B cell (primary cell): ENCODE measurements at places on chromosomes 7 and 10. TPM values are rescaled to one million over a fixed set of nuclear protein-coding genes. Genes with fewer than 3 reads are reported as not detected.

GRCh38 chr10:114274616-114275453, 35.8 kb downstream of the VWA2 start:
- no peaks in the 10 kb centered on the region for H3K36me3 ChIP-seq
- no peak overlapping the region for H3K27ac ChIP-seq
- H3K4me3 ChIP-seq: no peak overlapping the region
- no peaks in the 10 kb centered on the region for H3K27me3 ChIP-seq

GRCh38 chr7:92624298-92624996, 34.3 kb upstream of the FAM133B start:
- H3K4me3 ChIP-seq: no peak overlapping the region
- H3K27ac ChIP-seq: no peak overlapping the region
- H3K27me3 ChIP-seq: no peaks in the 10 kb centered on the region

DNA sequence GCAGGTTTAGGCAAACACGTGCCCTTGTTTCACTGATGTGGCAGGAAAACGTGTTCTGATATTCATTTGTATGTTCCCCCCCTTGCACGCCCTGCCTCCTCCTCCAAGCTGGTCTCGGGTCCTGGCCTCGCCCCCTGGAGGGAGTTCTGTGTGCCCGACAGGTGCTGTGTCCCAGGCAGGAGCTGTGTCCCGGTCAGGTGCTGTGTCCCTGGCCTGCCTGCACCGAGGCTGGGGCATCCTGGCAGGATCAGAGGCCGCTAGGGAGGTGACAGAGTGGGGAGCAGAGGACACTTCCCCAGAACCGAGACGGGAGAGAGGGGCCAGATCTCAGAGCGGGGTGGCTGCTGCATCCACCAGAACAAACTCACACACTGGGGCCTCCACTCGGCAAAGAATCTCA, 45.3 kb downstream of the PRKAG2 start:
- no peak overlapping the region for H3K27ac ChIP-seq
- no peaks in the 10 kb centered on the region for H3K27me3 ChIP-seq
- no peaks in the 10 kb centered on the region for H3K4me1 ChIP-seq
- H3K36me3 ChIP-seq: no peaks in the 10 kb centered on the region

- no peak overlapping the region for H3K27ac ChIP-seq
- H3K36me3 ChIP-seq: no peaks in the 10 kb centered on the region
- no peaks in the 10 kb centered on the region for H3K4me1 ChIP-seq
- no peaks in the 10 kb centered on the region for H3K27me3 ChIP-seq
- DNase-seq: no peak
Observed at GRCh38 chr7:78690174-78690573, 763.3 kb downstream of the MAGI2 start.

GRCh38 chr7:29381206-29382094, 182.2 kb upstream of the PRR15 start:
- H3K4me1 ChIP-seq: no peaks in the 10 kb centered on the region
- H3K36me3 ChIP-seq: no peaks in the 10 kb centered on the region
- DNase-seq: no peak
- no peak overlapping the region for H3K4me3 ChIP-seq
- no peak overlapping the region for H3K27ac ChIP-seq

GRCh38 chr10:124538706-124539105, 77.1 kb downstream of the LHPP start:
- H3K27me3 ChIP-seq: no peaks in the 10 kb centered on the region
- no peak for DNase-seq
- H3K27ac ChIP-seq: peak overlapping the region; percentile 94
- no peak overlapping the region for H3K4me3 ChIP-seq
- no peaks in the 10 kb centered on the region for H3K36me3 ChIP-seq

- H3K4me1 ChIP-seq: no peaks in the 10 kb centered on the region
- no peak overlapping the region for H3K27ac ChIP-seq
- H3K27me3 ChIP-seq: no peaks in the 10 kb centered on the region
- H3K36me3 ChIP-seq: peaks cover 7% of the 10 kb centered on the region
- no peak for DNase-seq
Observed at GRCh38 chr7:148371280-148371937, 219.2 kb upstream of the C7orf33 start.

DNA sequence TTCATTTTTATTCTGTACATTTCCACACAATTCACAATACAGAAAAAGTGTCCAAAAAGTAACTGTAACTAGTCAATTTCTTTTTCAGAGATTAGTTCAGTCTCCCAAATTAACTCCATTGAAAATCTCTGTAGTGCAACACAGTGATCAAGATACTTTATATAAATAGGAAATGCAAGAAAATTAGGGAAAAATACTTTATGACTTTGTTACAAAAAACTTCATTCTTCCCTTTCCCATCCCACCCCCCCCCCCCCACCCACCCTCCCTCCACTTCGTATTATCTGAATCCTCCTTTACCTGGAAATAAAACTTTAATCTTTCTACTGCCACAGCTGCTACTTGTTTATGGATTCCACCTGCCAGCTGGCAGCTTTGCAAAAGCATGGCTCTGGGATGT, 37.5 kb upstream of the PTN start:
- no peaks in the 10 kb centered on the region for H3K27me3 ChIP-seq
- H3K36me3 ChIP-seq: no peaks in the 10 kb centered on the region
- H3K4me3 ChIP-seq: no peak overlapping the region
- H3K27ac ChIP-seq: no peak overlapping the region
- no peaks in the 10 kb centered on the region for H3K4me1 ChIP-seq
- DNase-seq: no peak

- no peaks in the 10 kb centered on the region for H3K27me3 ChIP-seq
- DNase-seq: no peak
- no peak overlapping the region for H3K27ac ChIP-seq
- no peaks in the 10 kb centered on the region for H3K36me3 ChIP-seq
- H3K4me3 ChIP-seq: no peak overlapping the region
Observed at GRCh38 chr10:31769564-31769963, 159.1 kb downstream of the ARHGAP12 start.

- H3K27ac ChIP-seq: no peak overlapping the region
- no peaks in the 10 kb centered on the region for H3K36me3 ChIP-seq
- H3K4me3 ChIP-seq: no peak overlapping the region
- no peaks in the 10 kb centered on the region for H3K27me3 ChIP-seq
Observed at GRCh38 chr10:47029181-47030009, 118.2 kb downstream of the PTPN20 start.

- peaks cover 14% of the 10 kb centered on the region for H3K4me1 ChIP-seq
- peak; percentile 45 for DNase-seq
- no peaks in the 10 kb centered on the region for H3K36me3 ChIP-seq
Observed at GRCh38 chr10:73591935-73592699, 975 bp upstream of the USP54 start.

- H3K4me3 ChIP-seq: no peak overlapping the region
- no peaks in the 10 kb centered on the region for H3K27me3 ChIP-seq
- H3K27ac ChIP-seq: no peak overlapping the region
- no peak for DNase-seq
- no peaks in the 10 kb centered on the region for H3K36me3 ChIP-seq
Observed at GRCh38 chr7:12982178-12982577, 294.7 kb downstream of the ARL4A start.

DNA sequence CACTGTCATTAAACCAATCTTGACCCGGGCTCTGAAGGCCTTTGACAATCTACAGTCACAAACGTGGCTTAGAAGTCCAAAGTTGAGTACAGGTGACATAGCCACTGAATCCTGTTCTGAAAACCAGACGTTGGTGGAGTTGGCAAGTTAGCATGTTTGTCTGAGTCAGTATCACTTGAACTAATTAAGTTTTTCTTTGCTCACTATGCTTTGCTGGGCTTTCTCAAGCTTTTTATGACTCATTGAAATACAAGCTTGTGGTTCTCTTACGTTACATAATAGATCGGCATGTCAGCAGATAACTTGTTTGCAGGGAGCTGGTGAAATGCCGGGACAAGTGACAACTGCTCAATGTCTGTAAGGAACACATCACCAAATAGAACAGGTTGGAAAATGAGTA, 53.8 kb downstream of the ARL5B start:
- H3K27ac ChIP-seq: no peak overlapping the region
- H3K36me3 ChIP-seq: no peaks in the 10 kb centered on the region
- no peak overlapping the region for H3K4me3 ChIP-seq
- no peaks in the 10 kb centered on the region for H3K4me1 ChIP-seq
- H3K27me3 ChIP-seq: no peaks in the 10 kb centered on the region

GRCh38 chr10:126009650-126010049, 113.3 kb downstream of the FANK1 start:
- no peaks in the 10 kb centered on the region for H3K27me3 ChIP-seq
- no peak overlapping the region for H3K4me3 ChIP-seq
- H3K36me3 ChIP-seq: no peaks in the 10 kb centered on the region
- H3K27ac ChIP-seq: no peak overlapping the region
- H3K4me1 ChIP-seq: no peaks in the 10 kb centered on the region

GRCh38 chr7:27071622-27072390, 24.0 kb downstream of the HOXA1 start:
- H3K27me3 ChIP-seq: no peaks in the 10 kb centered on the region
- no peak for DNase-seq
- no peaks in the 10 kb centered on the region for H3K36me3 ChIP-seq
- no peak overlapping the region for H3K4me3 ChIP-seq
- H3K4me1 ChIP-seq: no peaks in the 10 kb centered on the region

GRCh38 chr7:88306590-88307048, at the start of gene STEAP4:
TSS of gene STEAP4 (minus strand) at chr7:88306894. CDS start at chr7:88284269, 22,625 bp downstream.
- H3K27ac ChIP-seq: no peak within 1 kb of the TSS
- no peaks in the 10 kb centered on the region for H3K4me1 ChIP-seq
- H3K4me3 ChIP-seq: no peak within 1 kb of the TSS

DNA sequence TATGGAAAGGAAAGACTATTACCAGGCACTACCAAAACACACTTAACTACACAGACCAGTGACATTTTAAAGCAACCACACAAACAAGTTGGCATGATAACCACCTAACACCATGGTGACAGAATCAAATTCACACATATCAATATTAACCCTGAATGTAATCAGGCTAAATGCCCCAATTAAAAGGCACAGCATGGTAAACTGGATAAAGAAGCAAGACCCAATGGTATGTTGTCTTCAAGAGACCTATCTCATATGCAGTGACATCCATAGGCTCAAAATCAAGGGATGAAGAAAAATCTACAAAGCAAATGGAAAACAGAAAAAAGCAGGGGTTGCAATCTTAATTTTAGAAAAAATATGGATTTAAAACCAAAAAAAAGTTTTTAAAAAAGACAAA, 86.0 kb downstream of the SAMD9 start:
- no peaks in the 10 kb centered on the region for H3K27me3 ChIP-seq
- DNase-seq: no peak
- H3K36me3 ChIP-seq: no peaks in the 10 kb centered on the region
- no peak overlapping the region for H3K4me3 ChIP-seq
- H3K4me1 ChIP-seq: no peaks in the 10 kb centered on the region

GRCh38 chr10:88994019-88994418, 3.4 kb downstream of the FAS start:
- no peak overlapping the region for H3K4me3 ChIP-seq
- no peaks in the 10 kb centered on the region for H3K36me3 ChIP-seq
- peak overlapping the region; percentile 57 for H3K27ac ChIP-seq

SPDYE2 gene
- total RNA-seq: 0.47 and 0.58 TPM in 2 replicates

CPXM2 gene
- total RNA-seq: not detected in 2 replicates

ZNF365 gene
- total RNA-seq: 0.17 and 0.34 TPM in 2 replicates

AKR1C8 gene
- not detected in 2 replicates for total RNA-seq

CRHR2 gene
- not detected in 2 replicates for total RNA-seq

ZNF316 gene
- 72.6 and 76.9 TPM in 2 replicates for total RNA-seq

SFTPD gene
- total RNA-seq: 0.59 TPM in 1 of 2 replicates, not detected in the other

COL17A1 gene
- not detected in 2 replicates for total RNA-seq

UROS gene
- total RNA-seq: 28.3 and 30.8 TPM in 2 replicates
